ENCODE measurements at places on chromosomes 4 and X. TPM values are rescaled to one million over a fixed set of nuclear protein-coding genes. Genes with fewer than 3 reads are reported as not detected.
A peak's percentile ranks its signal among the peaks of the same experiment; 100 is the strongest.

- peaks cover 65% of the 10 kb centered on the region for H3K4me1 ChIP-seq
- no peaks in the 10 kb centered on the region for H3K27me3 ChIP-seq
- no peak for DNase-seq
- H3K27ac ChIP-seq = peak overlapping the region; percentile 89
- H3K4me3 ChIP-seq = peak overlapping the region; percentile 56
Observed at GRCh38 chr4:87026800-87027495, 92.1 kb downstream of the AFF1 start.

- no peak overlapping the region for H3K4me3 ChIP-seq
- no peaks in the 10 kb centered on the region for H3K4me1 ChIP-seq
- no peak overlapping the region for H3K27ac ChIP-seq
- no peaks in the 10 kb centered on the region for H3K36me3 ChIP-seq
- DNase-seq = no peak
- no peaks in the 10 kb centered on the region for H3K27me3 ChIP-seq
Observed at GRCh38 chr4:162229670-162230069, 65.9 kb upstream of the FSTL5 start.

Gene FAM193A
- total RNA-seq = 42.8 TPM

- H3K27me3 ChIP-seq = no peaks in the 10 kb centered on the region
- no peak overlapping the region for H3K27ac ChIP-seq
- no peaks in the 10 kb centered on the region for H3K36me3 ChIP-seq
- DNase-seq = no peak
- H3K4me3 ChIP-seq = no peak overlapping the region
Observed at GRCh38 chr4:90842960-90843359, 715.8 kb downstream of the CCSER1 start.

Gene DUSP21
- not detected for total RNA-seq

Gene AWAT2
- total RNA-seq = not detected

DNA sequence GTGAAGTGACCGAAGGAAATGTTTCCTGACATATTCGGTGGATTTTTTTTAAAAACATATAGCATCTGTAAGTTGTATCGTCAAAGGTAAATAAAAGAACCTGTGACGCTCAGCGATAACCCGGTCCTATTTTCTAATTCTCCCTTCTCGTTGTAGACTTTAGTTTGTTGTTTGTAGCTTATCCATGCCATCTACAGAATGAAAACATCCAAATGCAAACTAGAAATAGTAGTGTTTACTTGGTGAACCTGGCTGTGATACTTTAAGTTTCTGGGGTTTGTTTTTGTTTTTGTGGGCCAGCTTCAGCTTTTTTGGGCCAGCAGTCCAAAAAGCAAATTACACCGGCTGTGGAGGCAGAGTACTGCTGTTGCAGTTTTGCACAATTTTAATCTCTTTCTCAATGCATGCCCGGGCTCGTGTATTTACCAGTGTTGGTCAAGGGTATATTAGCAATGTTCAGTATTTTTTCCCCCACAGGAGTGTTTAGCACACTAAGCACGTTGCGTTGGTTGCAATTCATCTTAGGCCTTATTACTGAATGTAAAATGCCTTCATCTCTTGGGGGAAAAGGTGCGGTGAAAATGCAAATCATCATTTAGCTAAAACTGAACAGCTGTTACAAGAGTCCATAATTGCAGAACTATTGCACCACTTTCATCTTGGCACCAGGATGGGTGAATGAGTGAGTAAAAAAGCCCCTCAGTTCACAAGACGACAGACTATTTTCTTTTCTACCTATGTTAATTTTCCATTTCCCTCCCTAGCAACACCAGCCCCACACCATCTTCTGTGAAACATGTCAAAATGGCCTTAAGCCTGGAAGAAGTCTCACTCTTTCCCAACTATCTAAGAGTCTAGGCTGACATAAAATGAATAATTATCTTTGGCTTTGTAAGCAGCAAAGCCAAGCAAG lies 1.7 kb upstream of the CNOT6L start:
- peaks cover 56% of the 10 kb centered on the region for H3K4me1 ChIP-seq
- H3K36me3 ChIP-seq = peaks cover 23% of the 10 kb centered on the region
- H3K4me3 ChIP-seq = peak overlapping the region; percentile 95
- peak overlapping the region; percentile 96 for H3K27ac ChIP-seq
- no peaks in the 10 kb centered on the region for H3K27me3 ChIP-seq

DNA sequence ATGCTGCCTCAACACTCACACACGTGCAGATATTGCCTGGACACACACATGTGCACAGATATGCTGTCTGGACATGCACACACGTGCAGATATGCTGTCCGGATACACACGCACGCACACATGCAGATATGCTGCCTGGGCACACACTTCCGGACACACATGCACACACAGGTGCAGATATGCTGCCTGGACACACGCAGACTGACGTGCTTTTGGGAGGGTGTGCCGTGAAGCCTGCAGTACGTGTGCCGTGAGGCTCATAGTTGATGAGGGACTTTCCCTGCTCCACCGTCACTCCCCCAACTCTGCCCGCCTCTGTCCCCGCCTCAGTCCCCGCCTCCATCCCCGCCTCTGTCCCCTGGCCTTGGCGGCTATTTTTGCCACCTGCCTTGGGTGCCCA lies 14.7 kb downstream of the FGFRL1 start:
- H3K27me3 ChIP-seq = no peaks in the 10 kb centered on the region
- peaks cover 7% of the 10 kb centered on the region for H3K36me3 ChIP-seq
- peak overlapping the region; percentile 24 for H3K4me3 ChIP-seq
- peak; percentile 69 for DNase-seq
- peak overlapping the region; percentile 24 for H3K27ac ChIP-seq

GRCh38 chrX:3044671-3045070 lies 3.4 kb downstream of the ARSF start:
- DNase-seq = no peak
- H3K4me3 ChIP-seq = no peak overlapping the region
- peaks cover 2% of the 10 kb centered on the region for H3K4me1 ChIP-seq
- no peaks in the 10 kb centered on the region for H3K27me3 ChIP-seq
- H3K27ac ChIP-seq = no peak overlapping the region
- no peaks in the 10 kb centered on the region for H3K36me3 ChIP-seq

DNA sequence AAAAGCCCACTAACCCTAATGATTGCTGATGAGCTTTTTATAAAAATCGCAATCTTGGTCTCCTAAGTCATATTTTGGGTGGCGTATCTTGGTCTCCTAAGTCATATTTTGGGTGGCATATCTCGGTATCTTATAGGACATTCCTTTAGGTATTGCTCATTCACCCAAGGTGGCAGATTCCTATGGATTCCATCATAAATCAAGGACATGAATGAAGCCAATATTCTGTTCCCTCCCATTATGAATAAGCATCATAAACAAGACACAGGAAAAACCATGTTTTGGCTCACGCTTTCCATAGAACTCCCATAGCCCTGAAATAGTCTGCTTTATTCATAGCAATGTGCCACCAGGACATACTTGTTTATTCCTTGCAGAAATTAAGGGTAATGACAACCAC lies 95.0 kb upstream of the CD99 start:
- H3K27me3 ChIP-seq = no peaks in the 10 kb centered on the region
- peaks cover 23% of the 10 kb centered on the region for H3K36me3 ChIP-seq
- peaks cover 6% of the 10 kb centered on the region for H3K4me1 ChIP-seq
- H3K27ac ChIP-seq = no peak overlapping the region
- no peak overlapping the region for H3K4me3 ChIP-seq

GRCh38 chrX:46707274-46707965 lies 51.5 kb downstream of the SLC9A7 start:
- H3K4me3 ChIP-seq = no peak overlapping the region
- peaks cover 4% of the 10 kb centered on the region for H3K36me3 ChIP-seq
- H3K4me1 ChIP-seq = peaks cover 84% of the 10 kb centered on the region
- H3K27ac ChIP-seq = peak overlapping the region; percentile 53
- no peaks in the 10 kb centered on the region for H3K27me3 ChIP-seq
- DNase-seq = no peak

DNA sequence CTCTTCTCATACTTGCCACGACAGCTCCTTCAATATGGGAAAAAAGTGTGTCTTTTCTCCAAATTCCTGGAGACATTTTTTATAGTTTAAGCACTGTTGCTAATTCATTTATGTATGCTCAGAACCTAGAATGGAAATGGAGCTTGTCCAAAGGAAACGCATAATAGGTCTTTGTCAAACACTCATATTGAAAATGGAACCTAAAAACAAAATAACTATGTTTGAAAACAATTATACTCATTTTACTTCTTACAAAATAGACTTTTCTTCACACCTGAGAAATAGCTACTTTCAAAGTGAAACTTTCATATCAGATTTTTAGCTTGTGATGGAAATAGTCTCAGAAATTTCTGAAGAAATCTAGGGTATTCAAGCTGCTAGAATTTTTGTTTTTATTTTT lies 529.7 kb upstream of the BOD1L1 start:
- H3K27me3 ChIP-seq = no peaks in the 10 kb centered on the region
- H3K4me3 ChIP-seq = no peak overlapping the region
- no peaks in the 10 kb centered on the region for H3K36me3 ChIP-seq
- H3K27ac ChIP-seq = no peak overlapping the region
- peaks cover 14% of the 10 kb centered on the region for H3K4me1 ChIP-seq

- no peaks in the 10 kb centered on the region for H3K4me1 ChIP-seq
- no peaks in the 10 kb centered on the region for H3K36me3 ChIP-seq
- no peak for DNase-seq
- no peaks in the 10 kb centered on the region for H3K27me3 ChIP-seq
Observed at GRCh38 chrX:109872021-109872732, 130.7 kb upstream of the TMEM164 start.

DNA sequence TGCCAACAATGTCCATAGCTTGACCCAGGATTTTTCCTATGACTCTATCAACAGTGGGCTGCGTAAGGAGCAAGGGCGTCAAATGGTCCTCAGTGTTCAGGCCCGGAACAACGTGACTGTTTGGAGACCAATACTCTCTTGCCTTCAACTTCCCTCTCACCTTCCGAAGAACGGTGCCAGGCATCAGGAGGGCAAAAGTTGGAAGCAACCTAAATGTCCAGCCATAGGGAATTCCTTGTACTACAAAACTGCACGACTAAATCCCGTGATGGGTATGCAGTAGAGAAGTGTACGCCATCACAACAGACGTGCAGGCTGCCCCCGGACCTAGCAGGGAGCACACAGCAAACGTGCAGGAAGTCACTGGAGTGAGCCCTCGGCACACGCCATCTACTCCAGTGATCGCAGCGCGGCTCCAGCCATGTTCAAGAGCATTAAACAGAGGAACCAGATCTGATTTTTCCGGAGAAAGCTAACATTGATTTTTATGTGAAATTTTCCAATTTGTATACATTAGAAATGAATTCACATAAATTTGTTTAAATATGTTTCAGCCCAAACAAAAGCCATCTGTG lies 79.0 kb downstream of the JAKMIP1 start:
- DNase-seq = no peak
- H3K4me1 ChIP-seq = no peaks in the 10 kb centered on the region

DNA sequence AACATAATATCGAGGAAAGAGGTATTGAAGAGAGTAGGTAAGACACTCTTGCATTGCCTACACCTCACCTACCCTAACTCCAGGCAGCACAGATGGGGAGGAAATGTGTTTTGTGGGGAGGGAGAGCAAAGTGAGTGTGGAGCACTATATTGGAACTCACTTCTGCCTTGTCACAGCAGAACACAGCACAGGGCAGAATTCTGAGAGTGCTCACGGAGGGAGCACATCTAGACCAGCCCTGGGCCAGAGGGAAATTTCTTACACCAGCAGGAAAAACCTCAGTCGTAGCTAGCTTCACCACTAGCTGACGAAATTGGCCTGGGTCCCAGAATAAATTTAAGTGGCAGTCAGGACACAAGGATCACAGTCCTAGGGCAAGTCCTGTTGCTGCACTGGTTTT lies 517.3 kb downstream of the TMA16 start:
- no peak overlapping the region for H3K4me3 ChIP-seq
- no peaks in the 10 kb centered on the region for H3K36me3 ChIP-seq
- H3K4me1 ChIP-seq = no peaks in the 10 kb centered on the region
- DNase-seq = no peak

DNA sequence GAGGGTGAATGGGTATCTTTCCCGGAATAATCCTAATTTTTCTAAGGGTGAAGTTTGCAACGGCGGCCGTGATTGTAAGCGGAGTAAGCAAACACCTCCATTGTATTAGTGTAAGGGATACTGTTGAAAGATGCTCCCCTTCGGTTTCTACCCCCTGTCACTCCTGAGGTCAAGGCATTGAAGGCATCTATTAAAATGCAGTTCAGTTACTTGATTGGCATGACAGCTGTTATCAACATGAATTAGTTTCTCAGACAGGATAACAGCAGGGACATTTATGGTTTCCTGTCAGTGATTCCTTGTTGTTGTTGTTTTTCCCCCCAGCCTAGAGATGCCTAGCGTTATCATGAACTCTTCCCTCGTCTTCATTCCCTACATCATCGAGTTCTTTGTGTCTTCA lies 552 bp downstream of the SLC25A14 start:
- H3K4me3 ChIP-seq = peak overlapping the region; percentile 93
- peak overlapping the region; percentile 76 for H3K27ac ChIP-seq
- no peaks in the 10 kb centered on the region for H3K27me3 ChIP-seq
- H3K36me3 ChIP-seq = peaks cover 5% of the 10 kb centered on the region

Gene KIAA1210
- total RNA-seq = not detected

- H3K4me1 ChIP-seq = no peaks in the 10 kb centered on the region
- DNase-seq = no peak
- H3K27me3 ChIP-seq = no peaks in the 10 kb centered on the region
Observed at GRCh38 chrX:132171478-132171877, 43.7 kb upstream of the FRMD7 start.

Gene CFAP47
- total RNA-seq = not detected

DNA sequence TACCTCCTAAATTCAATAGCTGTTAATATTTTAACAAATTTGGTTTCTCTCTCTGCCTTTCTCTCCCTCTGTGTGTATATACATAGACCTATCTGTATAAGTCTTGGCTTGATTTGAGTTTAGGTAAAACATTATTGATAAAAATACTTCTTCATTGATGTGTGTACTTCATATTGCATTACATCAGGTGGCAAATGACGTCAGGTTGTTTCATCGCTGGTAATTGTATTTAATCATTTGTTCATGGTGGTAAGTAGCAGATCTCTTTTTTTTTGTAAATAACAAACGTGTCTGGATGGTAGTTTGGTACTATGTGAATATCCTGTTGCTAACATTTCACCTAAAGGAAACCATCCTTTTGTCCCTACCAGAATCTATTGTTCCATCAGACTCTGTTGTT lies 55.1 kb downstream of the GALNT7 start:
- peaks cover 7% of the 10 kb centered on the region for H3K36me3 ChIP-seq
- DNase-seq = no peak
- peaks cover 12% of the 10 kb centered on the region for H3K4me1 ChIP-seq

DNA sequence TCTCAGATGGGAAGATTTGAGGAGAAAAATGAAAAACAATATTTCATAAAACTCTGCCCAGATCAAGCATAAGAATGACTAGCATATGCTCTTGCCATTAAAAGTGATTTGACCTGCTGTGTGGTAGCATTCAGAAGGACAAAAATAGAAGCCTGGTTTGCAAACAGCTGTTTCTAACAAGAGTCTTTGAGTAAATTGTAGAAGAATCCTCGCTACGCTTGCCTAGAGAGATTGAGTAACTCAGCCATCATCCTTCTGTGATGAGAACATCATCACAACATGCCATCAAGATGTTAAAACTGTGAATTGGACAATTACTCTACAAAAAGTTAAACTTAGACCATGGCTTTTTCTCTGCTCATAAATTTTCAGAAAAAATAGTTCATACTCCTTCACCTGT lies 168.9 kb upstream of the PUDP start:
- peaks cover 7% of the 10 kb centered on the region for H3K36me3 ChIP-seq
- H3K27ac ChIP-seq = no peak overlapping the region
- H3K27me3 ChIP-seq = no peaks in the 10 kb centered on the region
- H3K4me3 ChIP-seq = no peak overlapping the region

All from activated B cell treated with CpG ODN at 0.5 μM for 24 hours (primary cell).